Cardiac muscle cell (in vitro differentiated cells and primary cell): ENCODE measurements at places on chromosomes 4 and X. TPM values are rescaled to one million over a fixed set of nuclear protein-coding genes. Genes with fewer than 3 reads are reported as not detected.
A peak's percentile ranks its signal among the peaks of the same experiment; 100 is the strongest.

The N4BP2 gene
- 17.8 and 27.9 TPM in 2 replicates for total RNA-seq

The ZNF711 gene
- 11.4 and 21.8 TPM in 2 replicates for total RNA-seq

The RBM41 gene
- 16.9 and 40.7 TPM in 2 replicates for total RNA-seq

GRCh38 chr4:111596491-111596890 is 548.8 kb upstream of the FAM241A start:
- no peaks in the 10 kb centered on the region for H3K36me3 ChIP-seq
- no peak overlapping the region for H3K4me3 ChIP-seq
- no peaks in the 10 kb centered on the region for H3K27me3 ChIP-seq

GRCh38 chr4:6964858-6965257 is 55.2 kb downstream of the TBC1D14 start:
- no peaks in the 10 kb centered on the region for H3K4me1 ChIP-seq
- no peak overlapping the region for H3K27ac ChIP-seq
- H3K36me3 ChIP-seq, result no peaks in the 10 kb centered on the region
- no peak for DNase-seq
- H3K27me3 ChIP-seq, result no peaks in the 10 kb centered on the region

DNA sequence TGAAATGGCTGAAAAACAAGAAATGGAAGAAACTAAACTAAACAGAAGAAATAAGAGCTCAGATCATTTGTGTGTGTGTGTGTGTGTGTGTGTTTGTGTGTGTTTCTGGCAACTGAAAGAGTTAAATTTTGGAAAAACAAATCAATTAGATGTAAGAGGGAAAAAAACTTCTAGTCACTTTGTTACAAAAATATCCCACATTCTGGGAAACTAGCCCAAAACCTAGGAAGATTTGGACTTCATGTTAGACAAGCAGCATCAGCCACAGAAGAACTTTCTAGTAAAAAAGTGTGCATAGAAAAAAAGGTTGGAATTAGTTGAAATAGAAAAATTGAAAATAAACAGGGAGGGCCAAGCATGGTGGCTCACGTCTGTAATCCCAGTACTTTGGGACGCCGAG is 111.6 kb upstream of the PRKG2 start:
- H3K4me1 ChIP-seq, result no peaks in the 10 kb centered on the region
- no peaks in the 10 kb centered on the region for H3K27me3 ChIP-seq
- no peaks in the 10 kb centered on the region for H3K36me3 ChIP-seq

DNA sequence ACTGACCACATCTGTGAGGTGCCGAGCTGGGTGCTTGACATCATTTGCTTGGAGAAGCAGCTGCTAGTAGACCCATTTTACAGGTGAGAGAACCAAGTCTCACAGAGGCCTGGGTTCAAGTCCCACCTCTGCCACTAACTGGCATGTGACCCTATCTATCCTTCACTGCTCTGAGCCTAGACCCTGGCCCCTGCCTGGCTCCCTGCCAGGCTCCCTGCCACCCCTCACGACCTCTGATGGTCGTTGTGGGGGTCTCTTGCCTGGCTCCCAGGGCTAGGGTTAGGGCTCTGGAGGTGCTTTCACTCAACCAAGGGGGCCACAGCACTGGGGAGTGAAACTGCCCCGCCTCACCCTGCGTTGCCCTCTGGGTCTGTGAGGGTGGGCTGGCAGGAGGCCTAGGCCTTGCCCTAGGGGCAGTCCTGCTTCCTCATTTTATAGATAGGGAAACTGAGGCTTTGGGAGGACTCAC is 7.2 kb upstream of the ADD1 start:
- H3K27me3 ChIP-seq, result no peaks in the 10 kb centered on the region
- H3K4me3 ChIP-seq, result no peak overlapping the region
- H3K36me3 ChIP-seq, result no peaks in the 10 kb centered on the region
- no peaks in the 10 kb centered on the region for H3K4me1 ChIP-seq

GRCh38 chr4:110540982-110541451 is 65.1 kb downstream of the ENPEP start:
- H3K4me1 ChIP-seq, result no peaks in the 10 kb centered on the region
- no peak overlapping the region for H3K27ac ChIP-seq
- H3K4me3 ChIP-seq, result no peak overlapping the region
- DNase-seq, result peak; percentile 81
- H3K27me3 ChIP-seq, result no peaks in the 10 kb centered on the region
- H3K36me3 ChIP-seq, result no peaks in the 10 kb centered on the region

GRCh38 chr4:101349801-101350064 is 2.4 kb upstream of the PPP3CA start:
- no peaks in the 10 kb centered on the region for H3K27me3 ChIP-seq
- DNase-seq, result no peak
- no peaks in the 10 kb centered on the region for H3K4me1 ChIP-seq
- no peaks in the 10 kb centered on the region for H3K36me3 ChIP-seq
- no peak overlapping the region for H3K27ac ChIP-seq

DNA sequence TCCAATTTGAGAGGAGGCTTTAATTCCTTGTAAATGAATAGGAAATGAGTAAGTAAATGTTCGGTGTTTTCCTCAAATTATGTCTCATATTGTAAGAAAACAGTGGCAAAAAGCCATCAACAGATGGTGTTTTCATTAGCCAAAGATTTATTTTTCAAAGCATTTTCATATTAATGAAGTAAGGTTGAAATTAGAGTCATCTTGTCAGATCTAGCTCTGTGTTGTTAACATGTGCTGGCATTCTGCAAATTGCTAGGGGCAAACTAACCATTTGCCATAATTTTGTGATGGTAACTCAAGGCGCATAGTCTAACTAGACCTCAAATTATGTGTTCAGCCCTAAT is 24.7 kb downstream of the MID2 start:
- peaks cover 4% of the 10 kb centered on the region for H3K4me1 ChIP-seq
- no peaks in the 10 kb centered on the region for H3K27me3 ChIP-seq
- H3K4me3 ChIP-seq, result no peak overlapping the region
- no peak for DNase-seq
- no peaks in the 10 kb centered on the region for H3K36me3 ChIP-seq

DNA sequence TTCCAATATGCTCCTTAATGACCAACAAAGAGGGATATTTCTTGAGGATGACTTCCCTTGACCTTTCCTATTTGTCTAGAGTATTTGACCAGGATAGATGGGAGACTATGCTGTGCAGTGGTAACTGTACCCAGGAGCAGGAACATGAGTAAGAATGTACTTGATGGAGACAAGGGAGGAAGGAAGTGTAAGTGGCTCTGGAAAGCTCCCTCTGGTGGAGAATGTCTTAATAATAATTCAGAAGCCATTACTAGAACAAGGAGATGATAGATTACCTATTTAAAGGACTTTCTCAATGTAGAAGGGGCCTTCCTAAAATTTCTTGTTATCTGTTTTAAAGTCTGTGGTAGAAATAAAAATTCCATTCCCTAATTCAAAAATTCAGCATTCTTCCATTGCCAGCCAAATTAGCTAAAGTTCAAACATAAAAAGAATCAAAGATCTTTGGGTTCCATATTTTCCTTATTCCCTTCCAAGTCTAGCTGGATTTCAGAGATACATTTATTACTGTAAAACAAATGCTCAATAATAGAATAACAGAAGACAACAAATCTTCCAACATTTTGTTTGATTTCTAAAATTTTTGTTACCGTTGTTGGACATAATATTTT is 83.8 kb downstream of the GRID2 start:
- H3K27me3 ChIP-seq, result no peaks in the 10 kb centered on the region
- H3K27ac ChIP-seq, result no peak overlapping the region
- no peaks in the 10 kb centered on the region for H3K4me1 ChIP-seq
- peak; percentile 74 for DNase-seq

DNA sequence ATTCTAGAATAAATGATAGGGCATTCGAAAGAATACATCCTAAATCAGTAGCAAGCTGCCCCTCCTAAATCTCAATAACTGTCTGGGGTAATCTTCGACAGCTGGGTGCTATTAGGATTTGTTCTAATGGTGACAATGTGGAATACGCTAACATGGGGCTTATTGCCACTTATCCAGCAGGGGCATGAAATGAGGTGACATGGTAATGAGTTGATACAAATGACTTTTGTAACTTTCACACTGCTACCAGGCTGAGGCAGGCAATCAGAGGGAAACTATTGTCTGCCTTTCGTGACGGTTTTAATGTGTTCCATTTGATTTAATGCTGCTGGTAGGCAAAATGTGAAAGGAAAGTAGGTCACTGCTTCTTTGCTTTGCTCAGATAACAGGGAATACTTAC is 1047.4 kb upstream of the PABPC4L start:
- H3K4me3 ChIP-seq, result no peak overlapping the region
- no peak for DNase-seq
- no peak overlapping the region for H3K27ac ChIP-seq
- no peaks in the 10 kb centered on the region for H3K36me3 ChIP-seq

GRCh38 chr4:187633245-187633644 is 362.3 kb upstream of the ZFP42 start:
- no peaks in the 10 kb centered on the region for H3K27me3 ChIP-seq
- no peak for DNase-seq
- no peak overlapping the region for H3K27ac ChIP-seq
- no peaks in the 10 kb centered on the region for H3K4me1 ChIP-seq
- no peaks in the 10 kb centered on the region for H3K36me3 ChIP-seq
